ENCODE measurements at places on chromosomes 4 and X.

- no peak for DNase-seq
Measured at GRCh38 chr4:184955116-184955515, 63.2 kb upstream of the HELT start.

- DNase-seq = peak; percentile 1
Measured at GRCh38 chrX:7146703-7147412, 654 bp upstream of the STS start.

- no peak for DNase-seq
Measured at GRCh38 chr4:189516902-189517301, 423.8 kb upstream of the FRG1 start.

GRCh38 chr4:845836-846251, 19.9 kb upstream of the CPLX1 start:
- no peak for DNase-seq

GRCh38 chrX:33840176-33840575, 291.9 kb downstream of the FAM47A start:
- DNase-seq = no peak

- DNase-seq = no peak
Measured at GRCh38 chr4:170671171-170671570, 581.4 kb upstream of the AADAT start.

GRCh38 chrX:9656277-9656676, 109.4 kb downstream of the GPR143 start:
- DNase-seq = no peak

Measured in activated T-helper 1 cell treated with anti-CD3 and anti-CD28 coated beads, Interleukin-2, amount 50 U/mL, for 16 hours (primary cell).